Activated T-helper 1 cell treated with anti-CD3 and anti-CD28 coated beads, Interleukin-2, amount 50 U/mL, for 16 hours (primary cell): ENCODE measurements at places on chromosomes 12 and 14.

- peak; percentile 13 for DNase-seq
These were observed 523 bp downstream of the WSB2 start for GRCh38 chr12:118060301-118061010.

GRCh38 chr12:53695152-53696145 is 19.6 kb upstream of the ATP5MC2 start:
- DNase-seq, result no peak

GRCh38 chr14:69490219-69490918 is 5.8 kb downstream of the PLEKHD1 start:
- DNase-seq, result no peak

- DNase-seq, result no peak
These were observed 223.8 kb downstream of the DACT1 start for GRCh38 chr14:58861586-58861985.

DNA sequence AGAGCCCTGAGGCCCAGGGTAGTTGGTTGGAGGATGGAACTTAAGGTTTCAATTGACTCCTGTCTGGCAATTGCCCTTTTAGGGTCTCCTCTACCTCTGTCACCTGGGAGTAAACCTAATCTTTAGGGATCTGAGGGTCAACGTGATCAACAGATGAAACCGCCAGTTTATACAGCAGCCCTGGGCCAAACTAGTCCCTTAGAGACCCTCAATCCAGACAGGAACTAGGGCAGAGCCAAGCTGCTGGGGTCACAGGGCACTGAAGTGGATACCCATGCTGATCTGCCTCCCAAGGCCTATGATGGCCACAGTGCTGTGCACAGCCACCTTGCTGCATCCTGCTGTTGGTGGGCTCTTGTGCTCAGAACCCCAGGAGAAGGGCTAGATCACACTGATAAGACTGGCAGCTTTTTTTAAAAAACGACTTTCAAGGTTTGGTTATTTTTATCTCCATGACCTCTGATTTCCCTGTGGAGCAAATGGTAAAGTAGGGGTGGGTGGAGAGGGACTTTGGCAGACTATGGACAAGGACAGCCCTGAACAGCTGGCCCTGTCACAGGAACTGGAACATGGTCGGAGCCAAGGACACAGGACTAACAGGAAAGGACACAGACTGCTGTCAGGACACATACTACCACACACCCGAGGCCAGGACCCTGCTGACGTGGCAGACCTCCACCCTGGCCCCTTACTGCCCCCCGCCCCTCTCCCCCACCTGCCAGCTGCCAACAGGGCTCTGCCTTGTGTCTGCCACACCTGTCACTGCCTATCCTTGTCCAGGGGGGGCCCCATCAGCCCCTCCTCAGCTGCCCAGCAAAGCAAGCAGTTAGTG is 474 bp downstream of the FITM1 start:
- DNase-seq, result no peak

GRCh38 chr12:11973396-11973795 is 97.3 kb upstream of the BCL2L14 start:
- no peak for DNase-seq

DNA sequence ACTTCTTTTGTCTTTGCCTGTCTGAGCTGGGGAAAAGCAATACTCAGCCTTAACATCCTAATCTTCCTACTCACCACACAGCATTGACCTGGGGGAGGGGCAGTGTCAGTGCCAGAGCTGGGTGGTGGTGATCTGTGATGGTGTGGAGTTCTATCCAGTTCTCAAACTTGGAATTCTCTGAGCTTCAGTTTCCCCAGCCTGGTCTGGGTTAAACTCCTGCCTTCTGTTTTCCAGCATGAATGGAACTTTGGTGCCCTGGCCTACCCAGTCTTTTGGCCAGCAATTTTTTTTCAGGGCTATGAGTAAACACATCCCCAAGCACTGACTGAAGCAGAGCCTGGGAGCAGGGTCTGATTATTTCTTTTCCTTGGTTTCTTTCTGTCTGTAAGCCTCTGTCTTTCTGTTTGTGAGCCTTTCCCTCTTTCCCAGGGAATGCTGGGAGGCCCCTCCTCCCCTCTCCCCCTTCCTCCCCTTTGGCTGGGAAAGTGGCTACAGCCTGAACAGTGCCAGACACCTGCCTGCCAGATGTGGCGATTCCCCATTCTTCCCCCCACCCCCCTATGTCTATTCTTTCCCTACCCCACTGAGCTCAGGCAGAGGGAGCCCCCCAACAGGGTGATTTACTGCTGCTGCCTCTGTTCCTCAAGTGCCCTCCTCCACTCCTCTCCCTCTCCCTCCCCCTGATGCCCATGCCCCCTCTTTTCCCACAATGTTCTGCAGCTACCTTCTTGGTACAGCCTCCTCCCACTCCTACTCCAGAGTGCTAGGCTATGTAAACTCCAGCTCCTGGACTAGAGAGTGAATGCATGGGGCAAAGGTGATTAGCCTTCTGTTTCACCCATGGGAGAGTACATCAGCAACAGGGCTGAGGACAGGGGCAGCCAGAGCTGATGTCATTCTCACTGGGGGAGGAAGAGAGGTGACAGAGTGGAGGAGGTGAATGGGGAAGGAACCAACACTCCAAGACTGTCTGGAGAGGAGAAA is 11.1 kb downstream of the GPR84 start:
- DNase-seq, result no peak

- DNase-seq, result no peak
These were observed 969.1 kb upstream of the NOVA1 start for GRCh38 chr14:27566843-27567382.

GRCh38 chr12:71942703-71943102 is 4.1 kb downstream of the TPH2 start:
- no peak for DNase-seq

- DNase-seq, result no peak
These were observed 45.9 kb downstream of the VWF start for GRCh38 chr12:6078398-6079096.

- no peak for DNase-seq
These were observed 315.3 kb downstream of the BCL11B start for GRCh38 chr14:98956661-98957060.

DNA sequence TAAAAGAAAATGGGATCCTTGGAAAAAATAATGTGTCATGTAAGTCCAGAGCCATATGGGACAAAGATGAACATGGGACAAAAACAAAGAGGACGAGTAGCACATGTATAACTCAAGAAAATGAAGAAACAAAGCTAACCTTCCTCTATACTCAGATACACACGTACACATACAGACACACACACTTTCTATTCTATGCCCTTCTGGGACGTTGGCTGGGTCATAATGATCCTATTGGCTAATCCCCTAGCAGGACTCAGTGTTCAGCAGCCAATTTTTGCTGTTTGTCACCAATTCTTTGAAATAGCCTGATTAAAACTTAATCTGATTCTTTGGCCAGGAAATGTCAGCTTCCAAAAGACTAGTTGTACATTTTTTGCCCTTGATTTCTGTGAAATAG is 189.4 kb upstream of the FOXG1 start:
- no peak for DNase-seq

GRCh38 chr14:61563162-61563511 is 132.2 kb upstream of the HIF1A start:
- DNase-seq, result no peak

DNA sequence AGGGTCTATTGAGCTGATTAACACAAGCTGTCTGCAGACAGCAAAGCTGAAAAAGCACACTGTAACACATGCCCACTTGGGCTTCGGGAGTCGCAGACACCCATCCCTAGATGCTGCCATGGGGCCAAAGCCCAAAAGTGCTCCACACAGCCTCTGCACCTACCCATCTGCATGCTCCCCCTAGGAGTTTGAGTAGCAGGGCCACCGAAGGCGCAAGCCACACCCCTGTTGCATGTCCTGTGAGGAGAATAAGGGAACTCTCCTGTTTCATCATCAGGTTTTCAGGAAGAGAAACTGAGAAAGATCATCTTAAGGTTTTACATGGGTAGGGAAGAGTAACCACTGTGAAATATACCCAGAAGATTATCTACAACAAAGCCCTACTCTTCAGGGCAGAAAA is 5.6 kb upstream of the ST8SIA1 start:
- DNase-seq, result no peak

DNA sequence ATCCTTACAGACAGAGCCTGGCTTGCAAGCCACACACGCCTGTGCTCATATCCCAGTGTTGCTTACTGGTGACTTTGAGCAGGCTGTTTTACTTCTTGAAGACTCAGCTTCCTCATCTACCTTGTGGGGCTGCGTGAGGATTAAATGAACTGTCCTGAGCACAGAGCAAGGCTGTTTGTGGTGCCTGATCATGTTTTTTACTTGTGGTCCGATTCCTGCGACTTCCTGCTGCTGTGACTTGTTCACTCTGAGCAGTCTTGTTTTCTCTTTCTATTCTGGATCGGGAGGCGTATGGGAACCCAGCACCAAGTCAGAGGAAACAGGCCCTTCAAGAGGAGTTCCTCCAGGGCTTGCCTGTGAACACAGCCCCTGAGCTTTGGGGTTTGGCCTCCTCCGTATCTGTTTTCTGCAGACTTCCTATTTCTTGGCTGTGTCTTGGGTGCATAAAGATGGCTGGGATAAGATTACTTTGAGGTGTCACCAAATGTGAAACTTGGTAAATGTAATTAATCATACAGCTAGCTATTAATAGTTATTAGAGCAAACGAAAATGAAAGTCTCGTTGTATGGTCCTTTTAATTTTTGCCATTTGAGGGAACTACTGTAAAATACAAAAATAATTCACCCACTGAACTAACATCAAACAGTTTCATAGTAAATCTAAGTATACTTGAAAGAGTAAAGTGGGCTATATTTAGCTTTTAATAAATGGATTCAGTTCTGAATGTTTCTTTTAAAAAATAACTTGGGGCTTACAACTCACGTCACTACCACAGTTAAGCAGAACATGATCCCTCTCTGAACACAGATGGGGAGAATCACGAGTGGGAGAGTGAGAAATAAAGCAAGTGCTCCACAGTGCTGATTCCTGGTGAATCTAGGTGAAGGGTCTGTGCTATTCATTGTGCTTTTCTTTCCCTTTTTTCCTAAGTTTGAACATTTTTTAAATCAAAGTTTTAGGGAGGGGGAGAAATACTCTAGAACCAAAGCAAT is 251.5 kb downstream of the FOXN3 start:
- no peak for DNase-seq

DNA sequence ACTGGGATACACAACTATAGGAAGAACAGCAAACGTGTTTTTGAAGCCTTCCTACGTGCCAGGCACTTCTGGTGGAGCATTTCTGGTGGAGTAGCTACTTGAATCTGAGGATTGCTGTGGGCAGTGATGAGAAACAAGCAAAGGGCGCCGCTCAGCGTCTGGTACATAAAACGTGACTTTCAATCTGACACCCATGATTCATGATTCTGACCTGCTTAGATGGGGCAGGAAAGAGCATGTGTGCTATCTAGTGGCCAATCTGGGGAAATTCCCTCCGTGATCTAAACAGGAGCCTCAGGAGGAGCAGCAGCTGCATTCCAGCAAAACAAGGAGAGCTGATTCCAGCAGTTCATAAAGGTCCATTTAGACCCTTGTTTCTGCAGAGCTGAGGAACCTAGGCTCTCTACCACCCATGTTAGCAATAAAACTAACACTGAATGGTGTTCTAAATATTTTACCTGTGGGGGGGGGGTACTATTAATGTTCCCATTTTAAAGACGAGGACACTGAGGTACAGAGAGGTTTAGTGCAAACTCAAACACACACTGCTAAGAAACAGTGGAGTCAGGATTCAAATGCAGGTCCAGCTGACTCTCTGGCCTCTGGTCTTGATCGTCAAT is 37.8 kb downstream of the PAH start:
- DNase-seq, result no peak

DNA sequence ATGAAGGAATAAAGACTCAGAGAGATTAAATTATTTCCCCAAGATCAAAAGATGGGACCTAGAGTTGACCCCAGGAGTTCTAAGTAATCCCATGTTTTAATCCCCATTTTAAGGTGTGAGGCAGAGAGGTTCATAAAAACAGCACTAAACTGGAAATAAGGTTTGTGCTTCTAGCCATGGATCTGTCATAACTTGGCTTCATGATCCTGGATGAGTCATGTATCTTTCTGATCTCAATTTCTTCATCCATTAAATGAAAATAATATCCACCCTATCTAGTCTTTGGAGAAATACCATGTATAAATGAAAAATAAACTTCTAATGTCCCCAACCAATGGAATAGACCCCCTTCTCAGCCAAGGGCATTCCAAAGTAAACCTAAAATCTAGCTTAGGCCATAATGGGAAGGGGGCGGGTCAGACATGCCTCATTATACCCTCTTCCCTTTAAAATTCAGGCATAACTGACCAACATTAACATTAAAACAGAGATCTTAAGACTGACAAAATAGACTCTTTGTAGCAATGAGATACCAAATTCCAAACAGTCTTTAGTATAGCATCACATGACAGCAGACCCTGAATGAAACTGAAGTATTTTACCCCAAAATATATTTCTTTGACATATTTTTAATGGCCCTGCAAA is 47.8 kb downstream of the SLC41A2 start:
- DNase-seq, result no peak
